RWPE2 (cell line): ENCODE measurements at places on chromosomes 6 and 20.

- H3K36me3 ChIP-seq: no peaks in the 10 kb centered on the region
- no peaks in the 10 kb centered on the region for H3K27me3 ChIP-seq
- no peak overlapping the region for H3K4me3 ChIP-seq
- no peak for DNase-seq
Measured at GRCh38 chr6:145214570-145214969, 520.8 kb downstream of the EPM2A start.

GRCh38 chr6:1103945-1104623 is 207.8 kb upstream of the FOXQ1 start:
- DNase-seq: no peak
- H3K4me3 ChIP-seq: no peak overlapping the region
- no peaks in the 10 kb centered on the region for H3K36me3 ChIP-seq
- H3K27me3 ChIP-seq: no peaks in the 10 kb centered on the region

DNA sequence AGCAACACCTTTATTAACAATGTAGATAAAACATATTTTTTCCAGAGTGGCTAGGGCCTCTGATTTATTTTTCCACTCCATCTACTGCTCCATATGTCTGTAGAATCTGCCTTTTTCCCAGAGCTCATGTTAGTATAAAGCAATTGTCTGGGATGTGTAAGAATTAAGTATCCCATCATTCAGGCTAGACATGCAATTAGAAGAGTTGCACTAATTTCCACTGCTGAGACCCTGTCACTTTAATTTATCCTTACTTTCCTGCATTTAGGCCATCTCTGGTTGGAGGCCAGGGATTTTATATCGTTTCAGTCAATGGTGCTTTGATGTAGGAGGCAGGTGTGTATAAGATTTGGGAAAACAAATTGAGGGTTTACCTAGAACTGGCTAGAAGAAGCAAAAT is 286.1 kb upstream of the POU3F2 start:
- no peaks in the 10 kb centered on the region for H3K4me1 ChIP-seq
- H3K36me3 ChIP-seq: no peaks in the 10 kb centered on the region
- H3K4me3 ChIP-seq: no peak overlapping the region
- H3K27me3 ChIP-seq: peaks cover 6% of the 10 kb centered on the region

DNA sequence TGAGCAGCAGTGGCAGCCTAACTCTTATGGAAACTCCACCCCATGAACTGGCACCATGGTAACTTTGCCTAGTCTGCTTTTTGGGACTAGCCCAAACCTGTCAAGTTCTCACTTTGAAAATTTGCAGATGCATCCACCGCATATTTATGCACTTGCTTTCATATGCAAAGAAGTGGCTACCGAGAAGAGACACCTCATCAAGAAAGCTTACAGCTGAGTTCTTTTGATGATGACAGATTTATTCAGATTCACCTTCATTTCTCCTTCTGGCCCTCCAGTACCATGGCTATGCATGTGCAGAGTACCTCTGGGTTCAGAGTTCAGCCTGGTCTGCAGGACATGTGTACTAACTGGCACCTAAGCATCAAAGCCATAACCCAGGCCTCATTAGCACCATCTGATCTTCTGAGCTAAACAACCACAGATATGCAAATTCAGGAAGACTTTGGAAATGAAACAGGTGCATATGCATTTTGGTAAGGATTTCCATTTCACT is 154.3 kb upstream of the TENT5A start:
- H3K4me1 ChIP-seq: no peaks in the 10 kb centered on the region
- H3K27ac ChIP-seq: no peak overlapping the region
- H3K36me3 ChIP-seq: no peaks in the 10 kb centered on the region
- no peak overlapping the region for H3K4me3 ChIP-seq

- H3K27me3 ChIP-seq: peaks cover 22% of the 10 kb centered on the region
- DNase-seq: no peak
- H3K4me3 ChIP-seq: no peak within 1 kb of the TSS
- H3K36me3 ChIP-seq: no peaks in the 10 kb centered on the region
Measured at GRCh38 chr6:33008944-33009861, at the start of gene HLA-DOA. Gene HLA-DOA (minus strand): TSS chr6:33009591.

DNA sequence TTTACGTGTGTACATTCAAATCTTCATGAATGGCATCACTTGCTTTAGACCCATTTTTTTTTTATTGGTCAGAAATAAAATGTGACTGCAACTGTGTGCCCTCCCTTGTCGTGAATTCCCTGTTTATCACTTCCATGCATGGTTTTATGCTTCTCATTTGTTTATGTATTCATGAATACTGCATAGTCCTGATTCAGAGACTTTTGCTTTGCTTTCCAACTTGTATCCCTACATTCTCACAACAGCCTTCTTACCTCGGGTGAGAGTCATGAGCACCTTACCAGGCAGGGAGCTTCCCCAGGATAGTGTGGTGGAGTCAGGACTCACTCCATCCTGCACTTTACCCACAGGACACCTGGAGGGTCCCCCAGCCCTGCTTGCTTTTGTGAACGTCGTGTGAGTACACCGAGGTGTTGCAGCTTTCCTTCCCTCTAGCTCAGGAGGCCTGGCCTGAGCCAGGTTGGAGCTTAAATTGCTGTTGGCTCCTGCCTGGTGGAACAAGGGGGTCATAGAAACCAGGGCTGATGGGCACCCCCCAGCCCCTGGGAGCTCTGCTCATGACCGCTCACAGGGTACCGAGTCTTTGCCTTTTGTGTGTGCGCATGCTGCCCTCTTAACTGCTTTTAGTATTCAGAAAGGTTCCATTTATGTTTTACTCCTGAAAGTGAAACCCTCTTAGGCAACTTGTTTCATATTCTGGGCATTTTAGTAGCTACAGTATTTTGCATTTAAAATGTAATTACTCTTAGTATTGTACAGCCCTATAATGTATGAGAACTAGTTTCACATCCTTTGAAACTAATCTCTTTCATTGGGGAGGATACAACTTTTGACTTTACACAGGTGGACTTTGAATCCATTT is 66.0 kb downstream of the CDS2 start:
- H3K36me3 ChIP-seq: peaks cover 18% of the 10 kb centered on the region
- no peak for DNase-seq
- no peak overlapping the region for H3K4me3 ChIP-seq

DNA sequence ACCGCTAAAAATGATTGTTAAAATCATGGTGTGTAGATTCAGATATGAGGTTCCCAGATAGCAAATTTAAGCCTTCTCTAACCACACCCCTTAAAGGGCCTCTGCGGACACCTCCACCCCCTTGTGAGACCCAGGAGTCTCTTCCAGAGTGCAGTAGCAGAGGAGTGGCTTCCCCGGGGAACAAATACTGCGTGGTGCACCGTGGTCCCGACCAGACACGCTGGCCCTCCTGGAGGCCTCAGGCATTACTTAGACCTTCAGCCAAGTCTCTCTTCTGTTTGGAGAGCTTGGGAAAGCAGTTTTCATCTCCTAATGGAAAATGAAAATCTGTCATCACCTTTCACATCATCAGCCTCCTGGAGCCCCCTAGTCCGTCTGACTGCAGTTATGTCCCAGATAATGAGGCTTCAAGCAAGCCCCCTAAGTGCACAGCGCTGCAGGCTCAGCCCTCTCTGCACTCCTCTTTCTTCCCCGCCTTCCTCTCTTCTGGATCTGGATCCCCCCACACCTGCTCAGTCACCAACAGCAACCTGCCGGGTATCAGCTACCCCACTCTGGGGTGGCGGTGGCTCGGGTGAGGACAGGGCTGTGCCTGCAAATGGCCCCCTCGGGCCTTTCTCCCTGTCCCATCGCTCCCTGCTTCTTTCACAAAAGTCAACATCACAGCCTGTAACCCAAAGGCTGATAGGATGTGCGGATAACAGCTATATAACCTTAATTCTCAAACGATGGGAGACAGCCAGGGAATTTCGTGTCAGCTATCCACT is 58.8 kb upstream of the TAGAP start:
- no peaks in the 10 kb centered on the region for H3K36me3 ChIP-seq
- no peaks in the 10 kb centered on the region for H3K4me1 ChIP-seq
- H3K4me3 ChIP-seq: no peak overlapping the region
- no peak for DNase-seq
- no peak overlapping the region for H3K27ac ChIP-seq
- H3K27me3 ChIP-seq: no peaks in the 10 kb centered on the region

DNA sequence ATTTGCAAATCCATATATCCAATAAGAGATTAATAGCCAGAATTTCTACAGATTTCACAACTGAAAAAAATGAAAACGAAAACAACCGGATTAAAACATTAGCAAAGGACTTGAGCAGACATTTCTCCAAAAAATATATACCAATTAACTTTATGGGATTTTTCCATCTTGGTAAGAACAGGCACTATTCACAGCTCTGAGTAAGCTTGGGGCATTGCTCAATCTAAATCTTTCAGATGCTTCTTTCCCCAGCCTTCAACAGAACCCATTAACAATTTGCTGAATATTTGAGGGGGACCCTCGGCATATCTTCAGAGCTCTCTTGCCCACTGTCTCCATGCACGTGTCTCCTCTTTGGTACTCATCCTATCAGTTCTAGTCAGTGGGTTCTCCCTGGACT is 111.7 kb upstream of the CD93 start:
- no peaks in the 10 kb centered on the region for H3K27me3 ChIP-seq
- H3K36me3 ChIP-seq: no peaks in the 10 kb centered on the region
- H3K27ac ChIP-seq: no peak overlapping the region
- H3K4me1 ChIP-seq: no peaks in the 10 kb centered on the region
